ENCODE measurements at places on chromosomes 11 and 22.
A peak's percentile ranks its signal among the peaks of the same experiment; 100 is the strongest.

GRCh38 chr22:37462436-37462835, 23.7 kb downstream of the MFNG start:
- no peak for DNase-seq

- peak; percentile 37 for DNase-seq
These were observed 2.3 kb downstream of the RASL10A start for GRCh38 chr22:29313126-29313575.

GRCh38 chr11:78022397-78023396, at the start of gene KCTD14:
Gene KCTD14, minus strand, starts transcription at chr11:78023276. Its CDS starts 27 bp downstream, at chr11:78023249.
- DNase-seq = no peak

GRCh38 chr11:25776238-25776637, 555.7 kb upstream of the ANO3 start:
- no peak for DNase-seq

DNA sequence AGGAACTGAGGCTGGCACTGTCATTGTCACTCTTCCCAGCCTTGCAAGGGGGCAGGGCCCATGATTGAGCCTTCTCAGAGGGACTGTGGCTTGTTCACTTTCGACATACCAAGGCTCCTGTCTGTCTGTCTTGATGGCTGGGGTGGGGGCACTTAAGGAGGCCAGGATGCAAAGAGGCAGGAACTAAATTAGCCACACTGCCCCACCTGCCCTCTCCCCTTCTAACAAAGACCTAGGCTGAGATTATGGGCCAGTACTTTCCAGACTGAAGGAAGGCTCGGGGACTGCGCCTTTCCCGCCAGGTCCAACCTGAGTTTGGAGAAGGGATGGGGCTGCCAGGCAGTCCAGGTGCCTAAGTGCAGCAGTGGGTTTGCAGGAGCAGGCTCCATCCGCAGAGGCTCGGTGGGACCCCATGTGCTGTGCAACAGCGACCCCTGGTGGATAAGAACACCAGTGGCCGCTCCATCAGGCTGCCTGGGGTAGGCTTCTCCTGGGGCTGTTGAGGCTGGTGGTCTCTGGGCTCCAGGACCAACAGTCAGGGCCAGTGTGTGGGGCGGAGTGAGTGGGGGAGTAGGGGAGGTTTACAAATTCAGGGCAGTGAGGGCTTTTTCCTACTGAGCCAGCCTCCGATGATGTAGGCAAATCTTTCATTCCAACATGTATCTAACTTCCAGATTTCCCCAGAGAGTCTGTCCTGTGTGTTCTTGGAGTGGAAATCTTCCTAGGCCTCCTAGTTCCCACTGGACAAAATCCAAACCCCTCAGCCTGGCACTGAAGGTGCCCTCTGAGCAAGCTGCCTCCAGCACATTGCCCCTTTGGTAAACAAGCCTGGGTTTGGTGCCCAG, 93.9 kb downstream of the INSC start:
- peak; percentile 68 for DNase-seq

DNA sequence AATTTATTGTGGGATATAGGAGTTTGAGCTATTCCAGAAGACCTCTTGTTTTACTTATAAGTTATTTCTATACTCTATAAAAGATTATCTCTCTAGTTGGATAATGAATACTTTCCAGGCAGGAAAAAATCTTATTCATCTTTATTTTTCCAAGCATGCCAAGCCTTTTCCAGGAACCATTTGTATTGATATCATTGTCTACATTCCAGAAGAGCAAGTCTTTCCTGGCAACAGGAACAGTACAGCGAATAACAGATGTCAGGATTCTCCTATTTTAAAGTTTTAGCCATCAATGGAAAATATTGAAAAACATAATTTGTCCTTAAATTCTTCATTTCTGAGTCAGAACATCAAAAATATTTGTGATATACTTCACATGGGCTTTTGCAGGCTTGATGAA, 5.2 kb upstream of the NXPE1 start:
- no peak for DNase-seq

DNA sequence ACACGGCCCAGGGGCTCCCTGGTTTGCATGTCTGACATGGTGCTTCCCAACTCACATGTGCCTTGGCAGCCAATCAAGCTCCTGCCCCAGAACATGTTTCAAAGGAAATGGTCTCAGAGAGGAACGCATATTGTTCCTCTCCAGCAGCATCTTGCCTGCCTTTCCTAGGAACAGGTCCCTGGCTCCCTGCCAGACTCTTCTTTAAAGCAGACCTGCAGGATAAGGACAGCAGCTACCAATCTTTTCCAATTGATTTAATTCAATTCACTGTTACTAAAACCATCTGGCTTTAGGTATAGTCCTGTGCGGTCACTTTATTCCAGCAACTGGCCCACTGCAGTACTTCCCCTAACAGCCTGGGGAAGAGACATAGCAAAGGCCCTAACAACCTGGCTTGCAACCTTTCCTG, 79.9 kb downstream of the AMBRA1 start:
- DNase-seq = peak; percentile 61

GRCh38 chr11:92692826-92693546, 276.5 kb upstream of the MTNR1B start:
- no peak for DNase-seq

GRCh38 chr11:36041988-36042611, 98.2 kb downstream of the LDLRAD3 start:
- peak; percentile 30 for DNase-seq

DNA sequence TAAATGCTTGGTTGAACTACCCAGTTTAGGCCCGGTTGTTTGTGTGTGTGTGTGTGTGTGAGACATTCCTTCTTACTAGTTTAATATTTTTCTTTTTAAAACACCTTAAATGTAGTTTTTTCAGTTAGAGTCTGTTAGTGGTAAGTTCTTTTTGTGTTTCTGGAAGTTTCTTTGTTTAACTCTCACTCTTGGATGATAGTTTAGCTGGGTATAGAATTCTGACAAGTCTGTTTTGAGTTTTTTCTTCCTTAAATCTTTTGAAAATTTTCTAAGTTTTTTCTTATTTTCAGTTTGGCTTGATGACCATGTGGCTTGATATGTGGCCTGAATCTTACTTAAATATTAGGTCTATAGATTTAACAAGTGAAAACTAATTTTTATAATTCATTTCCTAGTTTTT, 60.1 kb downstream of the PDE3B start:
- DNase-seq = no peak

- DNase-seq = no peak
These were observed 17.4 kb upstream of the ARHGAP8 start for GRCh38 chr22:44734801-44735517.

DNA sequence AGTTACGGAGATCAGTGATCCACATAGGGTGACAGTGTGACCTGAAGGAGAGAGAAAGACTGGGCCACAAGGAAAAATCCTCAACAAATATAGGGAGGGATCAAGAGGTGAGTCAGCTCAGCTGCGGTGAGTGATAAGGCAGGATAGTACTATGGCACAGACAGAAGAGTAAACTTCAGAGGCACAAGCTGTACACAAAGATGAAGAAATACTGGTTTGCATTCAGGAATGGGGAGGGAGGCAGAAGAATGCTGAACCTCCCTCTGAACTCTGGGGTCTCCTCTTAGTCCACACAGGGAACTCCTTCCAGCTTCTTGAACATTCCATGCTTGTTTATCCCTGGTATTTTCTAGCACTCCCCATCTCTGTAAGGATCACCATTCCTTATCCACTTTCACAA, 162.7 kb downstream of the BARX2 start:
- no peak for DNase-seq

- DNase-seq = no peak
These were observed 74.4 kb upstream of the GUCY1A2 start for GRCh38 chr11:107092667-107093066.

GRCh38 chr11:60389279-60389910, 6.9 kb upstream of the MS4A14 start:
- no peak for DNase-seq

DNA sequence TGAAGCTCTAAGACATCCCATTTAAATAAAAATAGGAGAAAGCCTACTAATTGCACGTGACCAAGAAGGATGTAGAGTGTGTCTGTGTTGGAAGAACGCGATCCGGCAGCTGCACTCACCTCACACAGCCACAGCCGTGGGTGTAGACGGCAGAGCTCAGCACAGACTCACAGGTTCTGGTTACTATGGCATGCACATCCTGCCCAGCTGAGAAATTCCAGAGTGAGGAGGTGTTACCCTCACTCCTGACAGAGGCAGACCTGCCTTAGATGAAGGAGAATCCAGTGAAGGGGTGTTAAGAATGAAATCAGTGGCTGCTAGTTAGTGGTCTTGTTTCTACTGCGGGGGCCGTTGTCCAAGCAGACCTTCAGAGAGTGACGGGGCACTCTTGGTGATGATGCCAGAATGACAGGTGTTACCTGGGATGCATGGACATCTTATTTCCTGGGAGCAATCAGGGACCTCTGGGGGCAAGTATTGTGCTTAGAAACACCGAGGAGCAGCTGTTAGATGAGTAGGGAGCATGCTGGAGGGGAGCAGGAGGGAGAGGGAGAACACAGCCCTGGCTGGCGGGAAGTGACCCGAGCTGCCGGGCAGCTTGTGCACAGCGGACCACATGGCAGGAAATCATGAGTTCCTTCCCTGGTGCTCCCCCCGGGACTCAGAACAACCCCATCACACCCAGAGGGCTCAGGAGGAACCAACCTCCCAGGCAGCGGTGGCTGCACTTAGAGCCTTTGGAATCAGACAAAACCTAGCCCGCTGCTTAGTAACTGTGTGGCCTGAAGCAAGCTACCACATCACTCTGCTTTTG, 12.3 kb downstream of the KCNJ5 start:
- DNase-seq = peak; percentile 16

GRCh38 chr11:118908901-118909618, 16.7 kb downstream of the BCL9L start:
- DNase-seq = peak; percentile 95

DNA sequence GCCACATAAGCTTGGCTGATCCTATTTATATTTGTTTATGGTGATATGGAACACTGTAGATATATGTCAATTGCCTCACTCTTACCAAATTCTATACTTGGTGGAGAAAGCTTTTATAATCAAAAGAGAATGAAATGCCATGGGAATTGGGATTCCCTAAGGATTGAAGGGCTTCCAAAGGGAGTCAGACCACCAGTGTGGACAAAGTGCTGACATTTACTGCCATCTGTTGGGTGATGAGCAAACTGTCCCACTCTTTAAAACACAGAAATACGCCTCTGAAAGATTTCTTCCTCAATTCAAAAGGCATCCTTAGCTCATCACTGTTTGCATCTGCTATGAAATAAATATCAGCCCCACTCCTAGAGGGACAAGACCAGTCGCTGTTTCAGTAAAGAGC, 7.1 kb downstream of the SLC1A2 start:
- no peak for DNase-seq

GRCh38 chr11:13061294-13061990, 52.3 kb downstream of the RASSF10 start:
- peak; percentile 20 for DNase-seq

DNA sequence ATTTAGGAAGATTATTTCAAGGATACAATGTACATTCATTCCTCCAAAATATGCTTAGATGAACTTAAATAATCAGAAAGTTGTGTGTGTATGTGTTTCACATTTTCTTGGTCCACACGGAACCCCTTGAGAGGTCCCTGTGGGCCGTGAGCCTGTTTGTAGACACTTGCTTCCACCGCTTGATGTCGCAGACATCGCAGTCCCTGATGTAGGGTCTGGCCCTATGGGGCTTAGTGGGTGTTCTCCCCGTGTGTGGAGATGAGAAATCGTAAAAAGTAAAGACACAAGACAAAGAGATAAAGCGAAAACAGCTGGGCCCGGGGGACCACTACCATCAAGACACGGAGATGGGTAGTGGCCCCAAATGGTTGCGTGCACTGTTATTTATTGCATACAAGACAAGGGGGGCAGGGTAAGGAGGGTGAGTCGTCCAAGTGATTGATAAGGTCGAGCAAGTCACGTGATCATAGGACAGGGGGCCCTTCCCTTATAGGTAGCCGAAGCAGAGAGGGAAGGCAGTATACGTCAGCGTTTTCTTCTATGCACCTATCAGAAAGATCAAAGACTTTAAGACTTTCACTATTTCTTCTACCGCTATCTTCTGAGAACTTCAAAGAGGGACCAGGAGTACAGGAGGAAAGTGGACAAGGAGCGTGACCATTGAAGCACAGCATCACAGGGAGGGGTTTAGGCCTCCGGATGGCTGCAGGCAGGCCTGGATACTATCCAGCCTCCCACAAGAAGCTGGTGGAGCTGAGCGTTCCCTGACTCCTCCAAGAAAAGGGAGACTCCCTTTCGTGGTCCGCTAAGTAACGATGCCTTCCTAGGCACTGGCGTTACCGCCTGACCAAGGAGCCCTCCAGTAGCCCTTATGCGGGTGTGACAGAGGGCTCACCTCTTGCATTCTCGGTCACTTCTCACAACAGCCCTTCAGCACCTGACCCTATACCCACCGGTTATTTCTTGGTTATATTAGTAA, 1.2 kb upstream of the APOBEC3C start:
- no peak for DNase-seq

GRCh38 chr11:115982666-115983065, 478.5 kb upstream of the CADM1 start:
- DNase-seq = no peak

DNA sequence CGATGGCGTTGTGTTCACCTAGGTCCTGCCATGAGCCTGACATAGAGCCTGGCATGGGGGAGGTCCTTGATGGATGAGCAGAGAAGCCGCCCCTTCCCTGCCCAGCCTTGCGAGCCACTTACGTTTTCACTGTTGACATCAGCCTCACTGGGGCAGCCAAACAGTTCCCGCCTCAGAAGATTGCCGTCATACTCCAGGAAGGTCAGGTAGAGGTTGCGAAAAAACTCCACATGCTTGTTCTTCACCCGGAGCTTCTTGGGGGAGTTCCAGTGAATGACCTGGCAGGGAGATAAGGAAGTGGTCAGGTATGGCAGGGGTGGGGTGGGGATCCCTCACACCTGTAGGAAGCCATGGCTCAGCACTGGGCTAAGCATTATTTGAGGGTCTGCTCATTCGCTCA, 279.3 kb upstream of the SYN3 start:
- DNase-seq = no peak

DNA sequence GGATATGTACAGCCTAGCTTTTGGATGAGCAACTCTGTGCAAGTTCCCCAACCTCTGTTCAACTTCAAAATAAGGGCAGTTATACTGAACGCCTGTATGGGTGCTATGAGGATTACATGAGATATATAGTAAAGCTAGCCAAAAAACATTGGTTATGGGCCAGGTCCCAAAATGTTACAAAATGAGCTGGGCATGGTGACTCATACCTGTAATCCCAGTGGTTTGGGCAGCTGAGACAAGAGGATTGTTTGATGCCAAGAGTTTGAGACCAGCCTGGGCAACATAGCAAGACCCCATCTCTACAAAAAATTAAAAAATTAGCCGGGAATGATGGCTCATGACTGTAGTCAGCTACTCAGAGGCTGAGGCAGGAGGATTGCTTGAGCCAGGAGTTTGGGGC, 118.4 kb downstream of the TEAD1 start:
- peak; percentile 53 for DNase-seq

GRCh38 chr22:43188829-43189545, 2.1 kb upstream of the TTLL12 start:
- DNase-seq = no peak

- DNase-seq = peak; percentile 76
These were observed 324.8 kb downstream of the MN1 start for GRCh38 chr22:27476729-27477128.

DNA sequence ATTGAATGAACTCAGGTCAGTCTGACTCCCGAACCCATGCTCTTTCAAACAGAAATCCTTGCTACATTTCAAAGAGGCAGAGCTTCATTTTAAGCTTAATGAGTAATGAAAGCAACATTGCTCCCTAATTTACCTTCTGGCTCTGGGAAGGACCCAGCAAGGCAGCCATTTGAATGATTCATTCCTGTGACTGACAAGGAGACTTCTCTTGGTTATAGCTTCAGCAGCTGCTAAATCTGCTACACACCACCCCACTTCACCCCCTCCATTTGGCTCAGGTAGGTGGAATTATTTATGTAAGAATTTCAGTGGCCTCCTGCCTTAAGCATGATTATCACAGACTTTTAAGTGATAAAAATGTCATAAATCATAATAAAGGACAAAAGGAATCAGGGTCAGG, 117.7 kb downstream of the KCNC1 start:
- no peak for DNase-seq
